ENCODE measurements at places on chromosomes 4 and X.

DNA sequence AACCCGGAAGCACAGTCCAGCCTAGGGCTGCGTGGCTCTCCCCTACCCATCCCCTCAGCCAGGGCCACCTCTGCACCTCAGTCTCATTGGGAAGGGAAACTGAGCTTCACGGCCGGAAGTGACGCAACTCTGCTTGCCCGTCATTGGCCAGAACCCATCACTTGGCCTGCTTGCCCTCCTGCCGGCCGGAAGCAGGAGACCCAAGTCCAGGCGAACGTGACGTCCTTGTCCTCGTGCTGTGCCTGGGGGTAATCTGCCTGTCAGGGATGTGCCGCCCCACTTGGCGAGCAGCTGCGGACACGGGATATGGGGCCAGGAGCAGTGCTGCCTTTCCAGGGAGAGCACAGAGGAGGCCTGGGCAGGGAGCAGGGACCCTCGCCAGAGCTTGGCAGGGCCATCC lies 31.2 kb downstream of the ZFYVE28 start:
- DNase-seq = no peak

DNA sequence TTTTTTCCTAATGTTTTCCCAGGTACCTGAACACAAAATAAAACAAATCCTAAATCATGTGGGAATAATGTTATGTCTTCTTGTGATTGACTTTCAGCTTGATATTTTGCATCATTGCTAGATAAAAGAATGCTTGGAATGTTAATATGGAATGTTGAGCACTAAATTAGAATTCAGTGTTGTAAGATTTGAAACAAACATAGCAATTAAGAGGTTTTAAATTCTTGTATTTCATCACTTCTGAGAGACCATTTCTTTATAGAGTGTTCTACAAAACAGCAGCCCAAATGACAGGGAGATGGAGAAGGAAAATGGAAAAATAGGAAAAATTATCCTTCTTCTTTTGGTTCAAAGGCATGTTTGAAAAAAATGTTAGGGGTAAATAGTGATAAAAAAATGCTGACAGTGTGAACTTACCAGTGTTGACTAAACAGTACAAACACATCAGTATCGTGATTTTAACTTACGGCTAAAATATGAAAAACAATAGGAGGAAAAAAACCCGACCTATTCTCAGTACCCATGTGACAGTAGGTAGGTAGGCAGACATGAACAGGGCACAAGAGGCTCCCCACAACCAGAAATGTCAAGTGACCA lies 102.6 kb upstream of the PDE5A start:
- no peak for DNase-seq

DNA sequence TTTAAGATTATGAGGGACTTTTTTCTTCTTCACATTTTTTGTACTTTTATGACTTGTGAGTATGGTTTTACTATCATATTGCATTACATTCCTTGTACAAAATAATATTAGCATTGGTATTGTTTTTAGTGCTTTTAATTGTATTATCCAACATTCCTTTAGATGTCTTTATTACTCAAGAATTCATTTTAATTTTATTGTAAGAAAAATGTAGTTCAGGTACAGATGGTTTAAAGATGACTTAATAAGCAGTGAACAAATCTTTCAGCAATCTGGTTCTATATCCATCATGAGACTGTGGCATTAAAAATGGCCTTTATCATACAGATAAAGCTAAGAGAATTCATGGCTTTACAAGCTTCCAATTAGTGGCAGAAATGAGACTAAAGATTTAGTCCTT lies 191.6 kb downstream of the ANTXR2 start:
- DNase-seq = no peak

- no peak for DNase-seq
Measured at GRCh38 chr4:153079857-153080391, 124.3 kb upstream of the TRIM2 start.

GRCh38 chrX:150184491-150184890 lies 178.6 kb upstream of the MAMLD1 start:
- DNase-seq = no peak
